ENCODE measurements at places on chromosomes 3 and 15.

DNA sequence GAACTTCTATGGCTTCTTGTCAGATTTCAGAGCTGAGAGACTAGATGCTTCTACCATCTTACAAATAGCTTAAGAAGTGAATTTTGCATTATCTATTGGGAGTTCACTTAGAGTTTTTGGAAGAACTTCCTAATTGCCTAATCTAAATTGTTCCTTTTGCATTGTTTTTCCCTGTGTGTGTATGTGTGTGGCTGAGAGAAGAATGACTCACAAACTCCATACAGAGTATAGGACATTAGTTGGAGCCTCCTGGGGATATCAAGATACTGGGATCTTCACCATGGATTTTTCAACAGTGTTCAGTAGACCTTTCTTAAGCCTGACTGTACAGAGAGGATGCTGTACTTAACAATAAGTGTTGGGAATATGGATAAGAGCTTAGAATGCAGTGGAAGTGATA, 10.9 kb downstream of the TLNRD1 start:
- no peak for DNase-seq

DNA sequence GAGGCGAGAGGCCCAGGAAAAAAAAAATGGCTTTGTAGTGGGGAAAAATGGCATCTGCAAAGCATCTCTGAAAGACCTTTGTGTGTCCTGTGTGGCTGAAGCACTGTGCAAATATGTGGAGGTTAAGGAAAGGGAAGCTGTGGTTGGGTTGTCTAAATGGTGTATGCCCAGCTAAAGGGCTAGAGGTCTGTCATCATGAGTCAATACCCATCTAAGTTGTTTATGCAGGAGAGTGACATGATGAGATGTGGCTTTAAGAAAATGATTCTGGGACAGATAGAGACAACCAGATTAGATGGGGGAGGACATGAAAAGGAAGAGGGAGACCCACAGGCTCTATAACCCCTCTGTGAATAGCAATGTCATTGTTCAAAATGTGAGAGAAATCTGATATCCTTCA, 280.7 kb downstream of the MFSD1 start:
- DNase-seq: no peak

DNA sequence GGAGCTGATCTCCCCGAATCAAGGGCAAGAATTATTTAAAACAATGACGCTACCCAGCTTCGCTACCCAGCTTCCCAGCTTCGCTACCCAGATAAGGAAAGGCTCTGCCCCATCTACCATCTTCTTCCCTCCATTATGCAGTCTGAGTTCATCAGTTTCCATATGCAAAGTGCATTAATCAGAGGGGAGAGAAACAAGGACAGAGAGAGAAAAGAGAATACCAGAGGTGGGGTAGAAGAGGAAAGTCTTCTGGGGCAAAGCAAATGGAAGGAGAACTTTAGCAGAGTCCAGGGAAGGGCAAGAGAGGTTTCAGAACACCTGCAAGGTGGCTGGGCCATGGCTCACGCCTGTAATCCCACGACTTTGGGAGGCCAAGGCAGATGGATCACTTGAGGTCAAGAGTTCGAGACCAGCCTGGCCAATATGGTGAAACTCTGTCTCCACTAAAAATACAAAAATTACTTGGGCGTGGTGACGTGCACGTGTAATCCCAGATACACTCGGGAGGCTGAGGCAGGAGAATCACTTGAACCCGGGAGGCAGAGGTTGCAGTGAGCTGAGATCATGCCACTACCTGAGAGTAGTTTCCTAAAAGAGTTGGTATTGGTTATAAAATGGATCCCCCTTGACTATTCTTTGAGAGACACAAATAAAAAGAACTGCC, 70.4 kb upstream of the SPATA12 start:
- DNase-seq: no peak

GRCh38 chr15:41930221-41930866, 36.5 kb upstream of the SPTBN5 start:
- DNase-seq: no peak

DNA sequence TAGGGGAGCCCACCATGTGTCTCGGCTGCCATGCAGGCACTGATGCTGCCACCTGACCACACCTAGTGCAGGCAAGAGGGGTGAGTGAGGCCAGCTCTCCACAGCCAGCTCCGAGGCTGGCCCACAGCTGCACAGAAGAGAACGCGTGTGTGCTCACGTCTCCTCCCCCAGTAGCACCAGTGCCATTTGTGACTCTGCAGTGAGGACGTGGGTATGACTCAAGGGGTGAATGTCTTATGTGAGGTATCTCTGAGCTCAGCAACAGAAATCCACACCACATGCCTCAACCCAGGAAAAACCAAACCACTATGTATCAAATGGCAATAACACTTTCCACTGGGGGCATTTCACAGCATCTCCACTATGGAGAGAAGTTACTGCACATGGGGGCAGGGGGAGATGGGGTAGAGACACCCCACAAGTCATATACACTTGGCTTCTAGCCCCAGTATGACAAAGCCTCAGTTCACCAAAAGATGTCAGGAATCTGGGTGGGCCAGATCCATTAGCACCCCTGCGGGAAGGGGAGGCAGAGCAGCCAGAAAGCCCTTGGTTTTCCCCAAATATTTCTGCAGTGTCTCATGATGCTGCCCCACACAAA, 87.6 kb downstream of the LRIG1 start:
- no peak for DNase-seq

DNA sequence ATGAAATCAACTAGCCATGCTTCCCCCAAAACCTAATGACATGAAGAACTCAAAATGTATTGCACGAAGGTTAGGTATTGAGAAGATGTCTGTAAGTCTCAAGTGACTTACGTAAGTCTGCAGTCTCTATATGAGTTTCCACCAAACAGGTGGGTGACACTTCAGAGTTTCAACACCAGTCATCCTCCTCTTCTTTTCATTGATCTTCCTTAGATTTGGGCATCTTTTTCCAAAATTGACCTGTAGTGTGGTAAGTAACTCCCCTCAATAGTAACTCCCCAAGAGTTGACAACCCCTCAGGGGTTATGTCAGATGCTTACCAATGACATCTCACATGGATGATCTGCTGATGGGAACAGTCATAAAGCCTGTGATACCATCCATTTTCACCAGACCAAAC, 46.1 kb downstream of the GPR176 start:
- no peak for DNase-seq

DNA sequence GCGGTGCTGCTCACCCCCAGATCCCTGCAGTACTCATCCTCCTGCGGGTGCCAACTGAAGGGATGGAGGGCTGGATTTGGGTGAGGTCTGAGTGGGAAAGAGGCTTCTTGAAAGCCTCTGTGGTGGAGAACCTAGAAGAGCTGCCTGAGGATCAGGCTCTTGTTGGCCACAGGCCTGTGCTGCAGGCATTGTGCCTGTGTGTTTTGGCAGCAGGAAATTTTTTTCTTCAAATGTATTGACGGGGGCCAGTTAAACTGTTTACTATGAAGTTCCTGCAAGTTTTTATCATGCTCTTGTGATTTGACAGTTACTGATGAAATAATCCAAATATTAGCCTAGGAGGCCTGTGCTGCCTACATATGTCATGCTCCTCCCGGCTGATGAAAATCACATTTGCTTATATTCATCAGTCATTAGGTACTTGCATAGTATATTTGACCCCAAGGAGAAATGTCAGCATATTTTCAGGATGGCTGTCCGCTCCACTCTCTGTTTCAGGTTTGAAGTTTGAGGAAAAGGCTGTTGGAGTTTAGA, 103.1 kb downstream of the THSD4 start:
- DNase-seq: no peak

DNA sequence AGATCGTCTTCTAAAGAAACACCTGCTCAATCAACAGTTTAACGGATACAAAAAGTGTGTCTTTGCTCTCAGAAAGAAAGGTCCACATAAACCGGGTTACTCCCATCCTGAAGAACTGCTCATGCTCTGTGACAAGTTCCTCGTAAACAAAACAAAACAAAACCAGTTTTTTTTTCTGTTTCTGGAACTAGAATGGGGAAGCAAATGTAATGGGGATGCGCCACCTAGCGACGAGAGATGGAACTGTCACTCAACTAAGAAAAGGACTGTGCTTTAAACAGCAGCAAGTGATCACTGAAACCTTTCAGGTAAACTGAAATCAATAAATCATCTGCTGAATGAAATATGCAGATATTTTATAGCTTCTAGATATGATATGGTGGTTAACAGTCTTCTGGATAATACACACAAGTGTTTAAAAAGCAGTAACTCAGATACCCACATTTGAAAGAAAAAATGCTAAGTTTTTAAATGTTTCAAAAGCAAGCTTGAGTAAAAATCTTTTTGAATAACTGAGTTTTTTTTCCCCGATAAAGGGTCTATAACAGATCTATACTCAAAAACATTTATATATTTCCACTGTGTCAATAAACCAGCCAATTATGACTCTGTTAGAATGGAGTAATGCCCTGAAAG, 10.9 kb downstream of the TM2D3 start:
- DNase-seq: peak; percentile 45

- no peak for DNase-seq
Observed at GRCh38 chr15:101351736-101352135, 56.7 kb upstream of the SNRPA1 start.

Measured in stimulated activated CD8-positive, alpha-beta memory T cell treated with anti-CD3 and anti-CD28 coated beads, Interleukin-7, amount 100 ng/mL, for 4 hours (primary cell).